ENCODE measurements at places on chromosomes 16 and 17.

DNA sequence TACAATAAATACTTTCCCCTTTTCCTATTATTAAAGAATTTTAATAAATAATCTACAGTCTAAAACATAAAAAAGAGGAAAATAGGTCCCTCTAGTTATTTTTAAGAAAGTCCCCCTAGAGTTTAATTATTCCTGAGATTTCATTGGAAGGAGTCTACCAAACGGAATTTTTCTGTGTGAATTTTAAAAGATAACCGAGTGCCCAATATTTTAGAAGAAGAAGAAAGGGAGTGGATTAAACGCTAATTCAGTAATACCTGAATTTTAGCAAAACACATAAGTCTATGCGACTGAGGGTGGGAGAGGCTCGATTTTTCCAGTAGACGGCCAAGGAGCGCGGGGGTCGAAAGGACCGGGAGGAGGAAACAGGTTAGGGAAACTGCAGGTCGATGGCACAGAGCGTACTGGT is 2.2 kb downstream of the HOXB2 start:
- DNase-seq, result no peak

GRCh38 chr17:76633628-76634328 is 9.8 kb downstream of the ST6GALNAC1 start:
- no peak for DNase-seq

DNA sequence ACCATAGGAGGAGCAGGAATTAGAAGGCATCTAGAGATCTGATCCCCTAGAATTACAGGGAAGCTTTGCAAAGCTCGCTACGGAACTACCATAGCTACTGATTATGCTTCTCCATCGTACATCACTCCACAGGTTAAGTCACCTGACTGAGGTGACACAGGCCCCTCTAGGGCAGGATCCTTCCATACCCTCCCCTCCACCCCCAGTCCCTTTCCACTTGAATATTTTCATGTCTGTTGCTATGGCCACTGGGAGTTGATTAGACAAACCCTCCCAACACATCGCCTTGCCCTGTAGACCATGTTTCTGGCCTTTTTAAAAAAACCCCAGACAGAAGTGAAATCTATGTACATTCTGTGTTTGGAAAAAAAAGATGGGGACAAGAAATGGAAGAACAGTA is 287.1 kb downstream of the SOX9 start:
- DNase-seq, result no peak

- no peak for DNase-seq
Observed at GRCh38 chr16:11836650-11837244, 14.6 kb downstream of the RSL1D1 start.

DNA sequence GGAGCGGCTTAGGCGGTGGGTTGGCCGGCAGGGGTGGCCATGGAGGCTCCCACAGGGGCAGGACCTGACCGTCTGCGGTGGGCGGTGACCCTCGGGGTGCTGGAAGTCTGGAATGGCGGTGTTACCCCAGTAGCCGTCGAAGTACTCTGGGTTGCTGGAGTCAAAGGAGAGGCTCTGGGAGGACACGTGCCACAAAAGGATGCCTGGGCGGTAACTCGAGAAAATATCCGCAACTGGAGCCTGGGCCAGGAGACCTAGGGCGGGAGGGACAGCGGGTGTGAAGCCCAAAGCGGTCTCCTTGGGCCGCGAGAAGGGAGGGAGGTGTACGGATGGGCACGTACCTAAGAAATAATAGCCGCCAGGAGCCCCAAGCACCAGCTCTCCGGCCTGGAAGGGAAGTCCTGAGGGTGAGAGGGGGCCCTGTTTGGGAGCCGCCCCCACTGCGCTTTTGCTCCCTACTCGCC is 4.6 kb downstream of the ITGA2B start:
- no peak for DNase-seq

GRCh38 chr16:67770346-67770991 is 35.9 kb downstream of the RANBP10 start:
- DNase-seq, result no peak

GRCh38 chr16:15958703-15959348 is 9.4 kb downstream of the ABCC1 start:
- no peak for DNase-seq

DNA sequence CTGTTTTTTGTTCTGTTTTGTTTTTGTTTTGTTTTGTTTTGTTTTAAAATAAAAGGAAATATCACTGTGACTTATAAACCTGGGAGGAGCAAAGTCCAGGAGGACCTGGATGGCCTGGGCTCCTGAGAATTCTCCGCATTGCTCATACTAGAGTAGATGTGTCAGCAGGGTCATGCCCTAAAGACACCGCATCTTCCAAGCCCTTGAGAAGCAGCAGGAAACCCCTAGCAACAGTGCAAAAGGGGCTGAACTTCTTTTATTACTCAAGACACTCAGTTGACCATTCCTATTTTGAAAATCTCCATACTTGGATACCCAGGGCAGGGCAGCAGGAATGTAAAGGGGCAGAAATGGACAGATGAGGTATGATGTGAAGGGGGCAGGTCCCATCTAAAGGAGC is 51.8 kb downstream of the SYT17 start:
- no peak for DNase-seq

- DNase-seq, result no peak
Observed at GRCh38 chr17:7848131-7848579, 6.7 kb upstream of the TMEM88 start.
